Stimulated activated CD8-positive, alpha-beta memory T cell treated with anti-CD3 and anti-CD28 coated beads, Interleukin-7, amount 100 ng/mL, for 48 hours (primary cell): ENCODE measurements at places on chromosomes 2 and 18.

DNA sequence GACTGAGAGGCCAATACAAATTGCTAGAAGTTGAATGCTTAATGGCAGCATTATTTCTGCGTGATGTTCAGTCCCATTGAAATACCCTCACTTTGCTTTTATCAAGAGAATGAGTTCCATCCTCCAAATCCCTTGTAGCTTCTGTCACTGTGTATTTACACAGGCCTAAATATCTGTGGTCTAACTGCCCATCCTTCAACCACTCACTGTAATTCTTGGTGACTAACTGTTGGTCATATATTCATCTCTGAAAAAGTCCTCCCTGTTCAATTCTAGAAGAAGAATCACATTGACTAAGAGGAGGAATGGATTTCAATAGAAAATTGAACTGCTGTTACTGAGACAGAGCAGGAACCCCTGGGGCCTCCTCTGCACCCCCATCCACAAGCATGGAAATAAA, 74.2 kb upstream of the L3MBTL4 start:
- no peak for DNase-seq

GRCh38 chr2:211617803-211618202, 920.8 kb downstream of the ERBB4 start:
- no peak for DNase-seq

DNA sequence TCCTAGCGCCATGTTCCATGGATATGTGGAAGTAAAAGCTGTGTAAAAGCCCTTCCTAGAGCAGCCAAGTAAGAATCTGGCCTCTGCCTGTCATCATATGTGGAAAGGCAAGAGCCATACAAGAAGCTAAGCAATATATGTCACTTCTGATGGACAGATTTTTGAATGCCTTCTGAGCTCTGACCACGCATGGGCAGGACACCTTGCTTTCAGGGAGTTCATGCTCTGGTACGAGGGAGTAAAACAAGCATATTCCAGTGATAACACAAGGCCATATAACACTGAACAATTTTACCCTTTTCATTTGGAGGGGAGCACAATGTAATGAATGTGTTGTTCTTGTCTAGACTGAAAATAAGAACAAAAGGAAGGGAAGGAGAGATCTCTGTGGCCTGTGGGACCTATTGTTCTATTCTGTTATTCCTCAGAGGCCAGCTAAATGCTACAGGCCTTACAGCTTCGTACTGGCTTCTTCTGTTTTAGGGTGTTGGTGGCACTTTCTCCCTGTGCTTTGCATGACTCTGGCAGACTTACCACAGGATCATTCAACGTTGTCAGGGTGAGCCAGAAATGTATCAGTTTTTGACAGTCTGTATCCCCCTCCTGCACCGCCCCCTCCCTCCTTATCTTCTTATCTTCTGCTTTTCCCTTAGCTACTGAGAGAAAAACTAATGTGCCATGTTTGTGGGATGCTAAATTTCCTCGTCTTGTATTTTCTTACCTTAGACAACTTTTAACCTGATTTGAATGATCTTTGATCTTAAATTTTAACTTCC, 99.5 kb downstream of the MAP4K4 start:
- DNase-seq: no peak

GRCh38 chr2:215286309-215286708, 25.6 kb upstream of the ATIC start:
- DNase-seq: no peak

DNA sequence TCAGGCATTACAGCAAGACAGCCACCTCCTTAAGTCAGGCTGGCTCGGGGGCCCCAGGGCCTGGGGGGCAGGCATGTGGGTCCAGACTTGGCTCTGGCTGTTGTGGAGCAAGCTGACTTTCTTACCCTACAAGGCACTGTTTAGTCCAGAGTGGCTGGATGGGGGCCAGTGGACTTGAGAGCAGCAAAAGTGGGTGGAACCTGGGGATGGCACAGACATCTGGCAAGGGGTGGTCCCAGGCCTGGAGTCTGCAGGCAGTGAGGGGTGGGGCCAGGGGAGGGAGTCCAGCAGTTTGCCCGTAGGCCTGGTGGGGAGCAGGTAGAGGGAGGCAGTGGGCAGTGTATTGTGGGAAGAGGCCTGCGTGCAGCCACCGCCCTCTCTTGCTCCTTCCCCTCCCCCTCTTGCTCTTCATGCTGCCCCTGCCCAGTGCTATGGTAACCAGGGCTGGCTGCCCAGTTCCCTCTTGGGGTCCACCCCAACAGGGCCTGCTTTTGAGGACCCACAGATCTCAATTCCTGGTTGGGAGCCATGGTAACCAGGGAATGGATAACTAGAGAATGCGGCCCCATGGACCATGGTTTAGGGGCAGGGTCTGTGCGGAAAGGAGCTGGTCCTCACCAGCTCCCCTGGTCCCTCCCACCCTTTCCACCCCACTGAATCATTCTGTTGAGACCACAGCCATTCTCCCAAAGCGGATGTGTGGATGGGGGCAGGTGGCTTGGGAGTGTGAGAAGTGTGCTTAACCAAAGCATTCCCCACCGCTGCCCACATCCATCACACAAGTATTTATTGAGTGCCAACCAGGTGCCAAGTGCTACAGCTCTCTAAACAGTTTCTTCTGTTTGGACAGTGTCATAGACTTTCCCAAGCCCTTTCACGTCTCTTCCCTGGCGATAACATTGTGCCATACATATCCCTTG, 19.3 kb downstream of the SPEG start:
- no peak for DNase-seq

DNA sequence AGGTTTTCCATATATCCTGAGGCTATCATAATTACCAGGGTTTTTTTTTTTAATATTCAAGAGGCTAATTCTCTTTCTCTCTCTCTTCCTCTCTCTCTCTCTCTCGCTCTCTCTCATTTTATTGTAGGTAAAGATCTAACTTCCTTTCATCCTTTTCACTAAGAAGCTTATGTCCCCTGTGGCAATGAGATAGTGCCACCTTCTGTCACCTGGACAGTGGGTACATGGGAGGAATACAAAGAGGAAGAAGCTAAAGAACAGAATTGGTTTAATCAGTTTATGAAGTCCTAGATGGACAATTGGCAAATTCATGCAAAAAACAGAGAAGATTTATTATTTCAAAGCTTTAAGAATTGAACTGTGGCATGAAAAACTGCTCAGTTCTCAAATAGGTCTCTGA, 1582.3 kb upstream of the TMEFF2 start:
- no peak for DNase-seq

DNA sequence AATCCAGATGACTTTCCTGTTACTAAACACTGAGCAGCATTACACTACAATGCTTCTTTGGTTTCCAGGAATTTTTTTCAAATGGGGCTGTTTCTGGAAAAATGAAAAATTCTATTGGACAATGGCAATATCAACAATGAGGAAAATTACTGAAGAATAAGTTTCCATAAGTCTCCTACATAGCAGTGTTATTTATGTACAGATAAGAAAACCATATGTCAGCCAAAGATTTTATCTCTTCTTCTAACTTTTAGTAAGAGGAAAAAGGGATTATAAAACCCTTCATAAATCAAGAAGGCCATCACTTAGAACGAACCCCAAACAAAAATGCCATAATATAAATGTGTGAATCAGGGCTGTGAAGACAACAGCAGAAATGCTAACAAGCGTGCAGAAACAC, 31.6 kb upstream of the NOSTRIN start:
- DNase-seq: no peak

- no peak for DNase-seq
These were observed 21.0 kb upstream of the GLS start for GRCh38 chr2:190859347-190860297.

- DNase-seq: no peak
These were observed 35.9 kb downstream of the SOWAHC start for GRCh38 chr2:109649736-109650695.

- DNase-seq: no peak
These were observed 55.7 kb downstream of the CTDP1 start for GRCh38 chr18:79735071-79735980.

GRCh38 chr2:70374616-70375015, 72.7 kb upstream of the FAM136A start:
- DNase-seq: no peak

GRCh38 chr18:76592981-76593381, 97.9 kb upstream of the ZNF516 start:
- DNase-seq: no peak

DNA sequence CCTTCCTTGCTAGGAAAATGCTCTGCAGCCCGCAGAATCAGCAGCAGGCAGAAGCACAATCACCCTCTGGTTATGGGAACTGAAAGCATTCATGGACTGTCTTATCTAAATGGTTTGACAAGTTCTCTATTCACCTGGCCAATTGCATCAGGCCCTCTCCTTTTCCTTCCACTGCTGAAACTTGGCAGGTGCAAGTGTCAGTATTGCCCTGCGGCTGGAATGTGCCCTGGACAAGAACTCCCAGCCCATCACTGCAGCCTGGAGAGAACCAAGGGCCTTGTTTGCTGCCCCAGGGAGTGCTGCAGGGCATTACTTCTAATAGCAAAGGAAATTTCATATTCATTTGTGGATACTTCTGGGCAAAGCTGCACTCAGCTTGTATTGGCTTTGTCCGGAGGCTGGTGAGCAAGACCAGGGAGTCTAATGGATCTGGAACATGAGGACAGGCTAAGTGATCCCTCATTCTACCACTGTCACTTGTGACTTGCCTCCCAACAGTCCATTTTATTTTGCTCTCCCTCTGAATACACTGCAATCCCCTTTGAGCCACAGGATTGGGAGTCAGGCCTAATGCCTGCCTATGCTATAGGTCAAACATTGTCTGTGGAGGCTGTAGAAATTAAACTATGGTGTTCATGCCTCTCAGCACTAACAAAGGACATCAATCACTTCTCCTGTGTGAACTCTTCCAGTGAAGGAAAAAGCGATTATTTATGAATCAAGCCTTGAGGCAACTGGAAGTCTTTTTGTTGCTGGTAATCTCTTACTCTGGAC, 116.9 kb downstream of the LYPD6B start:
- DNase-seq: no peak

DNA sequence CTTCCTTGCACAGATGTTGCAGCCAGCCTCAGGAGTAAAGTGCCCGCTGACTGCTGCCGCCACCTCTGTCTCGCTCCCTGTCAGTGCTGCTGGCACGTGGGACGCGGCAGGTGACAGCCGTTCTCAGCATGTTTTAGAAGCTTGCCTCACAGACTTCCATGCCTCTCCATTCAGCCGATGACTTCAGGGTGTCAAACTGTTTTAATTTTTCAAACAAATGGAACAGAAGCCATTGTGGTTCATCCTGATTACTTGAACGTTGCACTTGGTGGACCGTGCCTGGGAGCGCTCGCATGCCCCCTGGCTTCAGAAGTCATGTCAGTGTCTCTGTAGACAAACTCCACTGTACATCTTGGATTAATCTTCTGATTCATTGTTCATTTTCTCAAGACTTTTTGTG, 62.7 kb upstream of the EML6 start:
- no peak for DNase-seq

DNA sequence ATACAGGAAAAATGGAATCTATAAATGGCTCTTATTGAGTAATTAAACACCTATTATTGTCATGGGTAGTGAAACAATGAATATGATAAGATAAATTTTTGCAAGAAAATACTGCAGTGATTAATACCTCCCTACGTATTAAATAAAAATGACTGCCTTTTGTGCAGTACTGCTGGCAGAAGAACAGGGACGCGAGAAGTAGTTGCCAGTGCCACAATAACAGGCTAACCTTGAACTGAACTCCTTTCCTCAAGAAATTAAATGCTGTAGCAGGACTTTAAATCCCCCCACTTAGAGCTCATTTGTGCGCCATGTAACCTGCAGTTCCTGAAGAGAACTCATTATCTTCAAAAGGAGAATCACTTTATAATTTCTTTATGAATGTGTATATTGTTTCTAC, 24.6 kb downstream of the FIGN start:
- no peak for DNase-seq

DNA sequence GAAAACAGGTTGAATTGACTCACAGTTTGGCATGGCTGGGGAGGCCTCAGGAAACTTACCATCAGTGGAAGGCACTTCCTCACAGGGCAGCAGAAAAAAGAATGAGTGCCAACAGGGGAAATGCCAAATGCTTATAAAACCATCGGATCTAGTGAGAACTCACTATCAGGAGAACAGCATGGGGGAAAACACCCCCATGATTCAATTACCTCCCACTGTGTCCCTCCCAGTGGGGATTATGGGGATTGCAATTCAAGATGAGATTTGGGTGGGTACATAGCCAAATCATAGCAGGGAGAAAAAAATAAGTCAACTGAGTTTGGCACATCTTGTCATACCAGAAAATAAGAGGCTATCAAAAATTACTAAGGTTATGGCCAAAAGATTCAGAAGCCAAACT, 96.3 kb downstream of the TRIP12 start:
- DNase-seq: no peak

- DNase-seq: no peak
These were observed 2.4 kb upstream of the GPC1 start for GRCh38 chr2:240432820-240433801.

DNA sequence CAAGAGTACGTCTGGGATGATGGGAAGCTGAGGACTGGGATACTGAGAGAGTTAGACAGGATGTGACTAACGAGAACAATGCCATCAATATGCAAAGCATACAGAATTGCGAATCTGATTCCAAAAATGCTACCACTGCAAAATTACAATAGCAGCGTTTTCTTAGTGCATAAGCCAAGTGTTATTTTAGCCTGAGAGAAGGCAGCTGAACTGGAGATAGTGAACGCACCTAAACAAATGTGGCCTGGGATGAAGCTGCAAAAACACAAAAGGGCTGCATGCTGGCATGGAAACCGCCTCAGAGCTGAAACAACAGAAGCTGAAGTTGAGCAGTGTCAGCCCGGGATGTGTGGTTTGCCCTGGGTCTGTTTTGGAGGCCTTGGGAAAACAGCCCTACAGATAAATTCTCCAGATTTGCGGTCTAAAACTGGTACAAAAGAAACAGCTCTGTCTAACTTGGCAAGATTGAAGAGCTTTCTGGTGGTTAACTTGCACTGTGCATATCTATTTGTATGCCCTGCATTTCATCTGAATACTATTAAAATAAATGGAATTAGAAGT, 45.5 kb downstream of the LYPD6 start:
- no peak for DNase-seq

- no peak for DNase-seq
These were observed 8.5 kb downstream of the UXS1 start for GRCh38 chr2:106185475-106186184.
